NCI-H1694 (cell line): ENCODE measurements at places on chromosomes 6 and 20.

- DNase-seq, result no peak
Observed at GRCh38 chr6:18585032-18585573, 198.0 kb downstream of the RNF144B start.

DNA sequence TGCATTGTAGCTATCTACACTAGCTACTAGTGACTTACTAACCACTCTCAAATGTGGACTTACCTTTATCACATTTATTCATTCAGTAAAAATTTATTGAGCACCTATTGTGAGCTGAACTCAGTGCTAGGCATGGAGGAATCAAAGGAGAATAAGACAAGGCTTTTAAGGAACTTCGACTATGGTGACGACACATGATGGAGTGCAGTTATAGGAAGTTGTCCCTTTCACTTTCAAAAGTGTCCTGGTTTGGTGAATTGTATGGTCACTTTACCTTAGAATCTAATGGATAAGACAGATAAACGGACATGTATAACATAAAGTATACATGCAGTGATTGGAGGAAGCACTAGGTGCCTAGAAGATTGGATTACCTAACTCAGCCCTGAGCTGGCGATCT lies 4.3 kb downstream of the AKAP7 start:
- no peak for DNase-seq

GRCh38 chr6:110282412-110282811 lies 75.7 kb downstream of the METTL24 start:
- no peak for DNase-seq

- peak; percentile 60 for DNase-seq
Observed at GRCh38 chr6:100001915-100002388, 7.9 kb upstream of the MCHR2 start.

GRCh38 chr6:112480553-112480952 lies 133.4 kb downstream of the RFPL4B start:
- no peak for DNase-seq

DNA sequence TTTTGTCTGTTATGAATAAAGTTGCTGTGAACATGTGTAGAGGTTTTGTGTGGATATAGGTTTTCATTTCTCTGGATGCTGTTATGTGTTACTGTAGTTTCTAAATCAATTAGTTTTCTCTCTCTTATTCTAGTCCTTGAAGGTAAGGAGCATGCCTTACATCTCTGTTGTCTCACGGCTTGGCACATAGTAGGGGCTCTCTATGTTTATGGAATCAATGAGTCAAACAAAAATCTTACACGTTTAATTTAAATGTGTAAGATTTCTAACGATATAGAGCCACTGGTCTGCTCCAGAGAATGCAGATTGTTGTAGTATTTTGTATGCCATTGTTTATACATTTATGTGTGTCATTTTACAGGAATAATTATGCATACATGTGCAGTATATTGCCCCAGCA lies 15.3 kb upstream of the DHX35 start:
- no peak for DNase-seq

- DNase-seq, result no peak
Observed at GRCh38 chr6:110360676-110361075, 2.5 kb upstream of the METTL24 start.

GRCh38 chr20:16803965-16804792 lies 56.0 kb downstream of the OTOR start:
- peak; percentile 38 for DNase-seq

GRCh38 chr6:108260126-108260808 lies 573 bp downstream of the SNX3 start:
- no peak for DNase-seq

GRCh38 chr6:110358553-110359160 lies 508 bp upstream of the METTL24 start:
- no peak for DNase-seq

DNA sequence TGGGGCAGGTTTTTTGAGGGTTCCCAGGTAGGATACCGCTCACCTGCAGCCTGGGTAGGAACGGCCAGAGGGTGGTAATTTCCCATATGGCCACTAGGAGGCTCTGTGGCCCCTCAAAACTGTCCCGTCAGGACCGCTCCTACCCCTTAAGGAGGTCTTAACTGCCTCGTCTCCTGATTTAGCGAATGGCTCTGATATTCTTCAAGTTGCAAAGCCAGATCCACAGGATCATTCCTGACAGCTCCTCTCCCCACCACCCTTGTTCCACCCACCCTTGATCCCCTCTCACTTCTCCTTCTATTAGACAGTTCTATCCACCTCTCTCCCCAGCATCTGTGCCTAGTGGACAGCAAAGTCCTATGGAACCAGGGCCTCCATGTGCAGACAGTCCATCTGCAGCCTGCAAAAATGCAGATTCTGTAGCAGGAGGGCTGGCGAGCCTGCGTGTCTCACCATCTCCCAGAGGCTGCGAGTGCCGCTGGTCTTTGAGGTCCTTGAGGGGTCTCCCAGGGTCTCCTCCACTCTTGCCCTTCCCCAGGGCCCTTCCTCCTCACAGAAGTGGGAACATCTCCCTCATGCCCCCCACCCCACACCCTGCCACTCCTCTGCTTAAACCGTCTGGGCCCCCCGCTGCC lies 34.3 kb upstream of the ZBP1 start:
- peak; percentile 19 for DNase-seq

DNA sequence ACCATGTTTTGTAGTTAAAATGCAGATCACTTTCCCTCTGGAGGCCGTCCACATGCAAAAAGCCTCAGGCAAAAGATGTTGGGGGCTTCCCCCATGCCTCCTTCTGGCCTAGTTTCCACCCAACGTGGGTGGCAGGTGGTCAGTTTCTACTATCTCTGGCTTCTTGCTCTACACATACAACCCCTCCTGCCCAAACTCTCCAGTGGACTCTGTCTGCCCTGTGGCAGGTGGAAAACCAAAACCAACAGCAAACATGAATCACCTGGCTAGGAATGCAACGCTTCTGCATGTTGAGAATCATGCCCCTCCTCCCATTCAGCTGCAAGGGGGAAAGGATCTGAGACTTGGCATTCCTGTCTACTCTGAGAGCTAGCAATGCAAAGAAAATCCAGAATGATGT lies 94.8 kb downstream of the MBOAT1 start:
- DNase-seq, result no peak

DNA sequence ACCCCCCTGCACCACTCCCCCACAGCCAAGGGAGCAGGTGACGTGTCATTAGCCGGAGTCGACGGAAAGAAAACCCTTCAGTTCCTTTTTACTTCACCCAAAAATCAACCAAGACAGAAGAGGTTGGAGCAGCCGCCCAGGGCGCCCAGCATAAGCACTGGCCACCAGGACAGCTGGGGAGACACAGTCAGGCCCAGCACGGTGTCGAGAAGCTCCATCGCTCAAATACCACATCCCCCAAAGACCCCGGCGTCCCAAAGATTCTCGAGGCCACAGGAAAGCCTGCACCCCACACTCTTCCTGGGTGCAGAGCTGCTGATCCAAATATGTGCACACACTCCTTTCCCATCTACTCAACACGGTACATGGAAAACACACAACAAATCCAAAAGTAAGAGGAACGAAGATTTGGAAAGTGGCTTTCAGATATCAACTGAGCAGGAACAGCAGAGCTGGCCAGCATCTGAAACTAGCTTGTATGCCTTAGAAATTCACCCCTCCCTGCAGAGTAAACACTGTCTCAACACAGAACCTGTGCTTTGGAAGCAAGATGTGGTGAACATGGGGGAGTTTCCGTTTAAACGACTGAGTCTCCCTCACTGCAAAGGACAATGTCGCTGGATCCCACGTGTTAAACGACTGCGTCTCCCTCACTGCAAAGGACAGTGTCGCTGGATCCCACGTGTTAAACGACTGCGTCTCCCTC lies 54.6 kb downstream of the DLL1 start:
- DNase-seq, result no peak

GRCh38 chr6:70110126-70111022 lies 192.5 kb downstream of the COL9A1 start:
- peak; percentile 19 for DNase-seq

GRCh38 chr6:54717849-54718455 lies 128.6 kb upstream of the FAM83B start:
- DNase-seq, result peak; percentile 52
